ENCODE measurements at places on chromosomes 11 and 22. TPM values are rescaled to one million over a fixed set of nuclear protein-coding genes. Genes with fewer than 3 reads are reported as not detected.

- H3K4me1 ChIP-seq: no peaks in the 10 kb centered on the region
- H3K4me3 ChIP-seq: no peak overlapping the region
- no peak for DNase-seq
- H3K36me3 ChIP-seq: no peaks in the 10 kb centered on the region
Observed at GRCh38 chr11:104858882-104859775, 39.1 kb downstream of the CASP12 start.

The RAC2 gene
- polyA plus RNA-seq: 3.9 TPM

The C11orf98 gene
- polyA plus RNA-seq: 50.8 TPM

The ISX gene
- not detected for polyA plus RNA-seq

The NLRP14 gene
- polyA plus RNA-seq: 0.08 TPM

DNA sequence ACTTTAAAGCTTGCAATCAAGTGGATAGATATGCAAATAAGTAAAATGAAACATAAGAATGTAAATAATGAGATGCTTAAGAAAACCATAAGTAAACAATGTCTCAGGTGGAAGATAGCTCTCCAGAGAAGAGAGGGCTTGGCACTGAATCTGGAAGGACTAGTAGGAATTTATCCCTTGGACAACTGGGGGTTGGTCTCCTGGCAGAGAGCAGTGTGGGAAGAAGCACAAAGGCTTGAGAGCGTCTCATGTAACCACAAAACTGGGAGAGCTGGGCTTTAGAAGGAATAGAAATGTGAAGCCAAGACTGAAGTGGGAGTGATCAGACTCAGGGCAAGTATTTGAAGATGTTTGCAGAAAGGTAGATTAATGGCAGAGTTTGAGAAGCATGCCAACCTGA, 31.3 kb downstream of the CARD18 start:
- no peaks in the 10 kb centered on the region for H3K36me3 ChIP-seq
- H3K27ac ChIP-seq: no peak overlapping the region
